T-helper 2 cell treated with Interferon-gamma antibody and Interleukin-4, amounts not matched to agents 5 μg/mL and 100 μg/mL, for 36 hours (primary cell): ENCODE measurements at places on chromosomes 12 and 14.

DNA sequence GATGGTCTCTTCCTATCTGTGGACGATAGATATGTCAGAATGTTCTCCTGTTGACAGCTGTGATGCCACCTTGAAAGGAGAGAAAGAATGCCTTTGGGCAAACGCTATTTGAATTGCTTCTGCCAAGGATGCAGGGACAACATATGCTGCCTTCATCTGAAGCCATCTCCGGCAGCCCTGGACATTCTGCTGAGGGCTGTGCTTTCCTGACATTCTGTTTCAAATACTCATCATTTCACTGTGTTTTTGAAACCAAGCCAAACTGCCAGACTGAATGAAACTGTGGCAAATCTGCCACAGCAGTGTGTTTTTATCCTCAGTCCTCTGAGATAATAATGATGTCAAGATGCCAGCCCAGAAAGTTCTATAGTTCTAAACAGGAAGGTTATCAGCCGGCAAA, 85.8 kb upstream of the BCAT1 start:
- DNase-seq: no peak

DNA sequence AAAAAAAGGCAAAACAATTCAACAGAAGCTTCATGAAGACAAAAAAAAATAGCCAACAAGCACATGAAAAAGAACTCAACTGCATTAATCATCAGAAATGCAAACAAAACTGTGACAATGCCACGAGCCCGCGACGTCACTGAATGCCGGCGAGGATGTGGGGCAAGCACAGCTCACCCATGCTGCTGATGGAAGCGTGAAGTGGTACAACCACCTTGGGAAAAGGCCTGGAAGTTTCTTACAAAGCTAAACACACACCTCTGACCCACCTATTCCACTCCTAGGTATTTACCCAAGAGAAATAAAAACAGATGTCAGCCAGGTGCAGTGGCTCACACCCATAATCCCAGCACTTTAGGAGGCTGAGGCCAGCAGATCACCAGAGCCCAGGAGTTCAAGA, 10.5 kb downstream of the BTBD6 start:
- no peak for DNase-seq

- no peak for DNase-seq
Measured at GRCh38 chr12:11769723-11770514, 120.4 kb downstream of the ETV6 start.

- peak; percentile 94 for DNase-seq
Measured at GRCh38 chr14:67599698-67600561, at the start of gene PIGH. TSS of gene PIGH (minus strand) at chr14:67600268. CDS start at chr14:67600203, 65 bp downstream.

GRCh38 chr12:12927211-12928079, 24.5 kb downstream of the GPRC5D start:
- peak; percentile 16 for DNase-seq

GRCh38 chr14:106874350-106874749, 1348.0 kb downstream of the TMEM121 start:
- DNase-seq: no peak

- DNase-seq: no peak
Measured at GRCh38 chr14:32211068-32211404, 8.0 kb upstream of the RNU6-8 start.

DNA sequence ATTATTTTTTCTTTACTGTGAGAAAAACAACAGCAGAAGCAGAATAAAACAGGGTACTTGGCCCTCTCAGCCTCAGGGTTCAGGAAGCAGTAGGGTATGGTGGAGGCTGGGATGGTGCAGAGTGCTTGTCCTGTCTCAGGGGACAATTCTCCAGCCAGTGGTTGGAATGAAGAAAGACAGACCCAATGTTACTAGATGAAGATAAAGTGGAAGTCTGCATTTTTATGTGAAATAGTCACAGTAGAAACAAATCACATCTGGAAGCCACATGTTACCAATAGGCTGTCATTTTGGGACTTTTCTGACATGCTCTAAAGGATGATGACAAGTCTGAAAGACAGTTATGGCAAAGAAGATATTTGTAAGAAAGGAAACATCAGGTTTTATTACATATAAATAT, 32.3 kb downstream of the PROX2 start:
- DNase-seq: no peak

GRCh38 chr14:99035268-99035667, 236.7 kb downstream of the BCL11B start:
- DNase-seq: no peak

GRCh38 chr12:57196439-57196838, 20.2 kb upstream of the NXPH4 start:
- DNase-seq: no peak

- DNase-seq: no peak
Measured at GRCh38 chr14:100612986-100613385, 25.8 kb upstream of the BEGAIN start.

DNA sequence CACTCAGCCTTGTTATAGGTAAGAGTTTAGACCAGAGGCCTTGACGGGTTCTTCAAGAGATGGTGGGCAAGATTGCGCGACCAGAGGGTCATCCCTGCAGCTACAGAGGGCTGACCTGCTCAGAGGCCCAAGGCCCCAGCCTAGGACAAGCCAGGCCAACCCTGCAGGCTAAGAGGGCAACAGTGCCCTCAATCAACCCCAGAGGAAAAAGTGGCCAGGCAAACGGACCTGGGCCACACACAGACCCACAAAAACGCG, 1.3 kb downstream of the SSH1 start:
- DNase-seq: no peak

DNA sequence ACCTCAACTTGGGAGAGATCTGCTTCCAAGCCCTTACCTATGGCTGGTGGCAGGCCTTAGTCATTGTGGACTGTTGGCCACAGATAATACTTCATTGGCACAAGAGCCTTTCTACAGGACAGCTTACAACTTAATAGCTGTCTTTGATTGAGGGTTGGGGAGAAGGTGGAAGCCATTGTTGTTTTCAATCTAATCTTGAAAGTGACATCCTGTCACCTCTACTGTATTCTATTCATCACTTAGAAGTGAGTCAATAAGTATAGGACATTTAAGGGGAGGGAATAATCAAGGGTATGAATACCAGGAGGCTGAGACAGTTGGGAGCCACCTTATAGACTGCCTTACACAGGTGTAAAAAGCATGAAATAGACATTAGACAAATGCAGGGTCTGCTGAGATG, 906.3 kb downstream of the NRXN3 start:
- no peak for DNase-seq

- DNase-seq: peak; percentile 23
Measured at GRCh38 chr14:23478109-23478759, 8.7 kb downstream of the NGDN start.

DNA sequence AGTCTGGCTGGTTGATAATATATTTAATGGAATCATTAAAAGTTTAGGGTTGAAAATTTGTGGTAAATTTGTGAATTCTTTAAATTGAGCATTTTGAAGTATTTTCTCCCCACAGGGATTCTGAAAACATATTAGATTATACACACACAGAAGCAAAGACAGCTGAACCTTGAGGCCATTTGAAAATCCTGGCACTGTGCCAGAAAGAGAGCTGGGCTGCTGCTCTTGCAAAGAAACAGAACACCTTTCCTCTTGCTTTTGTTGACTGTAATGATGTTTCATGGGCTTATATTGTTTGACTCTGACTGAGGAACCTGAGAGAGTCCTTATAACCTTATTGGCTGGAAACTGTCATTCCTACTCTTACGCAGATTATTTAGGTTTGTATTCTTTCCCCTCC, 4.8 kb downstream of the RNF34 start:
- no peak for DNase-seq

- no peak for DNase-seq
Measured at GRCh38 chr12:75923964-75924666, 107.5 kb downstream of the PHLDA1 start.

DNA sequence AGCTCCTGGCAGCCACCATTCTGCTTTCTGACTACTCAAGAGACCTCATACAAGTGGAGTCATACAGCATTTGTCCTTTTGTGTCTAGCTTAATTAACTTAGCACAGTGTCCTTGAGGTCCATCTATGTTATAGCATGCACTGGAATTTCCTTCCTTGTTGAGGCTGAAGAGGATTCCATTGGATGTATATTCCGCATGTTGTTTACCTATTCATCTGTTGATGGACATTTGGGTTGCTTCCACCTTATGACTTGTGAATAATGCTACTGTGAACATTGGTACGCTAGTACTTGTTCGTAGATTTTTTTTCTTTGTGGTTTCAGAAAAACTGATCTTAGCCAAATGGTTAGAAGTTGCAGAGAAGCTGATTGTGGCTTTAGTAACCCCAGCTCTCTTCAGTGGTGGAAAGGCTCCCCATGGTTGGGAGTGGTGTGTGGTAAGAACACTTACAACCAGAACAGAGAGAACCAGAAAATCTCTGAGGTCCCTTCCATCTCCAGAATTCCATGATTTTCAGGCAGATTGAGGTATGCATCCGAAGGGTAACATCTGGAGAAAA, 118.4 kb downstream of the SAMD4A start:
- DNase-seq: no peak

GRCh38 chr12:130186651-130187268, 24.5 kb downstream of the FZD10 start:
- no peak for DNase-seq

DNA sequence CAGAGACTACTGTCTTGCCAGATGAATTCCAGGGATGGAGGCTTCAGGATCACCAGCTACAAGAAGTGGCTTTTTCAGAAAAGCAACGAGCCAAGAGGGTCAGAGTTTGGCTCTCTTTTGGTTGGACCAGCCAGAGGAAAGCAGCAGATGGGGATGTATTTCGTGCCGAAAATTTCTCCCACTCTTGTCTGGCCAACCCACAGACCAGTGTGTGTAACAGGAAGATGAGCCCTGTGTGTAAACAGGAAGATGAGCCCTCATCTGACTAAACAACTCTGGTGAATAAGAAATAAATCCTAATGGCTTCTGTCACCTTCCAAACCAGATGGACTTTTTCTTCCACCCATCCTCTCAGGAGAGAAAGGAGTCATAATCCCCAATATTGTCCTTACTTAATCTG, 13.1 kb downstream of the GPR68 start:
- DNase-seq: no peak

DNA sequence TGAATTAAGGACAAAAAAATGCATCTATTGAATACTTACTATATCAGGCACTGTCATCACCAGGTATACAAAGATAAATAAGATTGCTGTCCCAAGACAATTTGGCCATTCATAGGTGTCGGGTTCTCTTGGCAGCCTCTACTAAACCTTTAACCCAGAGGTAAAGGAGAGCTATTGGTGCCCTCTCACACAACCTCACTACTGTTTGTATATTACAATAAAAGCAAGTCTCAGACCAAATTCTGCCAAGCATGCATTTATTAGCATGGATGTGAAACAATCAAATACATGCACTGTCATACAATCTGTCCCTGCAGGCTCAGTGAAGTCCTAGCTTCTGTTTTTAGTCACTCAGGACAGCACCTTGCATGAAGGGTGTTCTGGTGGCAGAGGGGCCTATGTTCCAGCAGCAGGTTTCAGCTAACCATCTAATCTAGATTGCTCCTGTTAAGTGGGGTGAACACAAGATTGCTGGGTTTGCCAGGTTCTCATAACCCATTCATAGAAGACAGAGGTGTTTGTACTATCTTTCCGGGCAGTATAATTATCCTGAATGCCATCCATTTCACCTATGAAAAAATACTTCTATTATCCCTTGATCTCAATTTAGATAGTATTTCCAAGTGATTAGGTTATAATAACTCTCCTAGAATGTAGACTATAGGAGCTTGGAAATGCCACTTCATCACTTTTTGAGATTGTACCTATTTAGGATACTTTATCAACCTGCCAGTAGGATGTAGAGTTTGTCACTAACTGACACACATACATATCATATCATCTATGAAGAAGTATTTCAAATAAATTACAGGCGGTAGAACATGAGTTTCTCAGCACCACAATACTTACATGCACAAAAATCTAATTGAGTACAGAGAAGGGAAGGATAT, 254.0 kb upstream of the KRR1 start:
- no peak for DNase-seq

GRCh38 chr12:82838131-82838551, 151.4 kb downstream of the TMTC2 start:
- no peak for DNase-seq

- no peak for DNase-seq
Measured at GRCh38 chr12:59453475-59453874, 142.4 kb upstream of the SLC16A7 start.

GRCh38 chr14:50347521-50347920, 35.4 kb downstream of the DMAC2L start:
- no peak for DNase-seq

- DNase-seq: peak; percentile 69
Measured at GRCh38 chr12:68919581-68920239, 13.3 kb downstream of the CPM start.

DNA sequence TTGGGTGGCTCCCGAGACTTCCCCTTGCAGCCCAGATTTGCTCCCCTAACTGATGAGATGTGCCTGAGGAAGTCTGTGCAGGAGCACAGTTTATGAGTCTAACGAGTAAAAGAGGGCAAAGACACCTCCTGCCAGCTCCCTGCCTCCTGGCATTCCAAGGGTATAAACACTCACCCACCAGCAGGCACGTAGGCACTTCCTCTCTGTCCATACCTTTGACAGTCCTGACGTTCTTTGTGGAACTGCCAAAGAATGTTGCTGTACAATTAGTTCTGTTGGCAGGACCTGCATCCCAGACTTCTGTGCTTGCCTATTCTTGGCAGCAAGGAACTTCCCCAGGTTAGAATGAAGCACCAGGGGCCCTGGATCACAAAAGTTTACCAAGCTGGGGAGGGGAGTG, 889.3 kb downstream of the BCL11B start:
- DNase-seq: no peak

DNA sequence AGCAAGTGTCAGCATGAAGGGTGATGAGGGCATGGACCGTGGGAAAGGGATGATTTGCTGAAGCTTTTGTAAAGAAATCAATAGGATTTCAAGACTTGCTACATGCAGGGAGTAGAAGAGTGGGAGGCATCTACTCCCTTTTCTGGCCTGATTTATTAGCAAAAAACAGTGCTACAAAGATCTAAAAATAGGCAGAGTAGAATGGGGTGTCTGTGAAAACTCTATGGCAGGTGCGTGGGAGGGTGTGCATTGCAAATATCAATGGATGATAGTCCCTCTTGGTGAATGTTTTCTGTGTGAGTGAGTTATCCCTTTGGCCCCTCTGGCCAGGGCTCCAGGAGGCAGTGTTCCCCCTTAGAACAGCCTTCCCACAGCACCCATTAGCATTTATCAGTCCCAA, 139.0 kb downstream of the SMOC1 start:
- no peak for DNase-seq

GRCh38 chr12:120703311-120703942, 6.8 kb upstream of the UNC119B start:
- DNase-seq: no peak

DNA sequence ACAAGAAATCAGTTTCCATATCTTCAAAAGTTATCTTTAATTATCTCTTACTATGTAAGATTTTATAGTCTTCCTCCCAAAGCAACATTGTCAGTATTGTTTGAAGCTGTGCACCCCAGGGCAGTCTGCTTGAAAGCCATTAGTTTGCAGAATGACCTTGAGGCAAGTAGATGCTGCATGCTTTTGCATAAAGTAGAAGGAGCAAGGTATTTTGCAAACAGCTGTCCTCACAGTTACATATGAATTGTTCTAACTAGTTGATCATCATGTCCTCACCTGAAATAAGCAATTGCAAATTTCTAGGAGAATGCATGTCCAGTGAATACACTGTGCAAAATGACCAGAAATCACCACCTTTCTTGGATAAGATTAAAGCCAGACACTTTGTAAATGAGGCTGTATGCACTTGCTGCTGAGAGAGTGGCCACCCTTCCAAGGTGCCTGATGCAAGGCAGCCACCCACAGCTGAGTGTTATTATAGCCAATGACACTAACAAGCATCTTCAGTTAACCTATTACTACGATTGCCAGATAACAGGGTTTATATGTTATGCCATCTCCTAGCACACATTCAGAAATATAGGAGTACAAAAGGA, 730.0 kb upstream of the TMEM132C start:
- no peak for DNase-seq
